ENCODE measurements at places on chromosomes 2 and 18.
A peak's percentile ranks its signal among the peaks of the same experiment; 100 is the strongest.

- DNase-seq = peak; percentile 52
These were observed 32.1 kb downstream of the TRAK2 start for GRCh38 chr2:201419057-201419635.

DNA sequence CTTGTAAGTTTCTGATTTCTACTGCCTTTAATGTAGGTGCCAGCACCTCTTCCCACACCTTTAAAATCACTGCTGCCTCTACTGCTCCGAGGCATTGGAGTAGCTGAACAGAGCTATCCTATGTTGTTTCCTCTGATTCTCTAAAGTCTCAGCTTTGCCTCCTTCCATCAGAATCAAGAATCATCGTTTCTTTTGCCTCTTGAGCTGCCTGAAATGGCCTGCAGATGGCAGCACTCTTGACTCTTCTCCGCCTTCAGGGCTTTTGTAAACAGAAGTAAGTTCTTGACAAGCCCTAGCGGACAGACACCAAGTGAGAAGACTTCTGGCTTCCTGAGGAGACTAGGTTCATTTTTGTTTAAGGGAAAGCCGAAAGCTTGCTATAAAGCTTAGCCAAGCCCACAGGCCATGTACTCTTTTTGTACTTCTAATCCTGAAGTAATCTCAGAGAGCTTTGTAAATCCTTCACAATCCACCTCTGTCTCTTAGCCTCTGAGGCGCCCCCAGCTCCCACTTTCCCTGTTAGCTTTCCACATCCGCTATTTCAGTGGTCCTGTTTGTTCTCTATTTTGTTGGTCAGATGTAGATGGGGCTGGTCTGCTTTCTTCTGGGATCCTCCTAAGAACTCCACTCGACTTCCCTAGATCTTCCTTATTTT is 48.4 kb downstream of the GTF3C3 start:
- peak; percentile 68 for DNase-seq

DNA sequence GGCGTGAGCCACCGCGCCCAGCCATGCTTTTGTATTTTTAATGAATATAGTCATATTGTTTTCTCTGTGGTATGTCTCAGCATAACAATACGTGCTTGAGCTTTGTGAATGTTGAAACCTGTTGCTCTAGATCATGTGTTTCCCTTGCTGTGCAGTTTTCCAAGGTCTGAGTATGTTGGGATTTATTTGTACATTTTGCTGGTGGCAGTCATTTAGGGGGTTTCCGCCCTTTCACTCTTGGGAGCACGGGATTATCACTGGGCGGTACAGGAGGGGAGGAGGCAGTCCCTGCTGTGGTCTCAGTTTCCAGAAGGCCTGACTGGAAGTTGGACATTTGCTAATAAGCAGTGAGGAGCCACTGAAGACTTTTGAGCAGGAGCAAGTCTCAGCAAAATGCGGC is 24.9 kb upstream of the CATIP start:
- no peak for DNase-seq

GRCh38 chr18:21242141-21242779 is at the start of gene GREB1L:
TSS of gene GREB1L (plus strand) at chr18:21242232. CDS start at chr18:21383519, 141,287 bp downstream.
- DNase-seq = peak; percentile 21

GRCh38 chr2:174198846-174199564 is 49.3 kb downstream of the OLA1 start:
- DNase-seq = peak; percentile 2

DNA sequence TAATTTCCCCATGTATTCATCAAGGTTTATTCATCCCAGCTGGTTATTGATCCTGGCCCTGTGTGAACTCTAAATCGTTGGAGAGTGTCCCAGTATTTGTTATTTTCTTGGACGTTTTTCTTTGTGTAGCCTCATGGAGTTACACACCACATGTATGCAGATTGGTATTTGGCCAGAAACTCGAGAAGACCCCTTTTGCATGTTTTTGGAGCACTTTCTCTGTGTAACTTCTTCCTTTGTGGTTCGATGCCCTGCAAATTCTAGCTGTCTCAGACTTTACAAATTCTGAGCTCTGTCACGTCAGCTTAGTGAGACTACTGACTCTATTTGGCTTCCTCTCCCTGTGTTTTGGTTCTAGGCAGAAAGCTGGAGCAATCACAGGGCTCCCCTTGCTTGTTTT is 198.7 kb downstream of the MCFD2 start:
- DNase-seq = no peak

DNA sequence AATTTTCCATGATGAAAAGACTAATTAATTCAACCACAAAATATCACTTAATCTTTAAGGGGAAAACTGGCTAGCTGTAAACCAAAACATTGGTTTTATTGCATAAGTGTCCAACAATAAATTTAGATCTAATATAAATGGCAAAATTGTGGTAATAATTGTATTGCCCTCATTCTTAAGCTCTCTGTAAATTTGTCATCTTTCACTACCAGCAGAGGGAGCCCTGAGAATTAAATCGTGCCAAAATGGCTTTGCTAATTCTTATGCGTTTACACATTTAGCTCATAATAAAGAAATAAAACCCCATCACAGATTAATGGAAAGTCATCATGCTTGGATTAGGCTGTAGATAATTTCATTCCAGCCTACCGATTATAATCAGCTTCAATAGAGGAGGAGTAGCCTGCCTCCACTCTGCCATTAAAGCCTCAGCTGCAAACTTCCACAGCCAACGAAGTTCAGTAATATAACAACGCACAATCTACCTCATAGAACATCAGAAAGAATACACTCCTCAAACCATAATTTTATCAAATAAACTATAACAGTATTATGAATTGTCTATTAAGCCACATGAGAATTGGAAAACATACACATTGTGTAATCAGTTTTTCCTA is 70.0 kb upstream of the ATP5MC3 start:
- peak; percentile 24 for DNase-seq

DNA sequence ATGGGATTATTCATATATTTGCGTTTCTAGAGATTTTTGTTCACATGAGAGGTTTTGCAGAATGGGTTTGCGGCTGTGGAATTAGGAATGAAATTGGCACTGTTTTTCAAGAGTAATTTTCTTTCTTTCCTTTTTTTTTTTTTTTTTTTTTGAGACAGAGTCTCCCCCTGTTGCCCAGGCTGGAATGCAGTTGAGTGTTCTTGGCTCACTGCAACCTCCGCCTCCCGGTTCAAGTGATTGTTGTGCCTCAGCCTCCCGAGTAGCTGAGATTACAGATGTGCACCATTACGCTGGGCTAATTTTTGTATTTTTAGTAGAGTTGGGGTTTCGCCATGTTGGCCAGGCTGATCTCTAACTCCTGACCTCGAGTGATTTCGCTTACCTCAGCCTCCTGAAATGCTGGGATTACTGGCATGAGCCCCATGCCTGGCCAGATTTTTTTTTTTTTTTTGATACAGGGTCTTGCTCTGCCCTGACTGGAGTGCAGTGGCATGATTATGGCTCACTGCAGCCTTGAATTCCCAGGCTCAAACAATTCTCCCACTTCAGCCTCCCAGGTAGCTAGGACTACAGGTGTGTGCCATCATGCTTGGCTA is 65.3 kb downstream of the MIB1 start:
- DNase-seq = no peak

- DNase-seq = peak; percentile 31
These were observed 2.0 kb downstream of the RAPH1 start for GRCh38 chr2:203532957-203533658.

GRCh38 chr2:196821195-196821594 is 12.0 kb upstream of the C2orf66 start:
- no peak for DNase-seq

DNA sequence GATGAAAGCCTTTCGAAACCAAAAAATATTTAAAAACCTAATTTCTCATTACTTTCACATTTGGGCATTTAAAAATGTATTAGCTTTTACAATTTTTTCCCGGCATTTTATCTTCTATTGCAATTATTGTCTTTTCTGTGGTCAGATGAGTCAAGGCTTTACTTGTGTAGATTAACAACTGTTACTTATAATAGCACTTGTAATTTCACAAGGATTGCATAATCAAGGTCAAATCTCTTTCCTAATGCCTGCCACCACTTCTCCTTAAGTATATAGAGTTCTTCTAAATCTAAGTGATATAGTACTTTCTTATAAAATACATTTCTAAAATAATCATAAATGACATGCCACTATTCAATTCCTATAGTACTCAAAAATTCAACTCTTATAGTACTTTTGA is 67.2 kb downstream of the SLC8A1 start:
- DNase-seq = no peak

DNA sequence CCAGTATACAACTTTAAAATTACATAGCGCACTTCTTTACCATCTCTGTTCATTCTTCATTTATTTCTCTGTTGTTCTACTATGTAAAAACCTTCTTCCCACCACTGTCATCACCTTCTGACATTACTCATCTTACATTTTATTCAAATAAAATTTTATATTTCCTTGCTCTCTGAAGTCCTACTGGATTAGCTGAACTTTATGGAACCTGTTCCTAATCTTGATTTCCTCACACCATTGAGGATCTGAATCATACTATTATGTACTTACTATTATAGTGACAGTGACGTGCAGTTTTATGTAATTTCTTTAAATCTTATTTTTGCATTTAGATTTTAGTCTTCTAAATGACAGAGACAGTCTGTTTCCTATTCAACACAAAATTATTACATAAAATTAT is 98.3 kb downstream of the DYNAP start:
- DNase-seq = no peak

- DNase-seq = peak; percentile 55
These were observed 31.3 kb upstream of the SSB start for GRCh38 chr2:169767243-169767888.

GRCh38 chr2:240153418-240153817 is 13.0 kb upstream of the OTOS start:
- DNase-seq = no peak

DNA sequence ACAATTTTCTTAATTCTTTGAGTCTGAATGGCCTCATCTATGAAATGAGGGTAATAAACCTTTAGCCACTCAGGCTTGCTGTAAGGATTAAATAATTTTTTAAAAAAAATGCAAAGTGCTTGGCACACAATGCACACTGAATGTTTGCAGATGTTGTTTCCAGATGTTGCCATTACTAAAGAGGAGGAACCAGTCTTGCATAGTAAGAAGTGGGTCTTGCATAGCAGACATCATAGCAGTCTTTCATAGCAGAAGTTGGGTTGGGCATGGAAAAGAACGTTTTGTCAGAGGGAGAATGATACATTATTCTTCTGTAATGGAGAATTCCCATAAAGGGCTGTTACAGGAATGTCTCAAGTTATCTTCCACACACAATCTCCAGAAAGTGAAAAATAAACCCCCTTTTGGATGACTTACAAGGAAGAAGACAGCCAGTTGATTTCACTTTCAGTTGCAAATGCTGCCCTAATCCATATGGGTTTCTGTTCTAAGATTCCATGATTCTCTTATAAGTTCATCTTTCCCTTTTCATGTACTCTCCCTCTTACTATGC is 327.7 kb downstream of the SUCLG1 start:
- DNase-seq = no peak

GRCh38 chr18:79062806-79063205 is 6.4 kb upstream of the ATP9B start:
- no peak for DNase-seq

GRCh38 chr2:38515155-38516074 is 87.3 kb downstream of the HNRNPLL start:
- peak; percentile 78 for DNase-seq

- no peak for DNase-seq
These were observed 307.5 kb upstream of the SPRED2 start for GRCh38 chr2:65739927-65740326.

- no peak for DNase-seq
These were observed 10.9 kb upstream of the KCNK3 start for GRCh38 chr2:26681656-26682055.

All from A172 (cell line).